ENCODE measurements at places on chromosomes 13 and 19.

GRCh38 chr19:15101479-15102082, 5.6 kb upstream of the SYDE1 start:
- peak; percentile 10 for DNase-seq

DNA sequence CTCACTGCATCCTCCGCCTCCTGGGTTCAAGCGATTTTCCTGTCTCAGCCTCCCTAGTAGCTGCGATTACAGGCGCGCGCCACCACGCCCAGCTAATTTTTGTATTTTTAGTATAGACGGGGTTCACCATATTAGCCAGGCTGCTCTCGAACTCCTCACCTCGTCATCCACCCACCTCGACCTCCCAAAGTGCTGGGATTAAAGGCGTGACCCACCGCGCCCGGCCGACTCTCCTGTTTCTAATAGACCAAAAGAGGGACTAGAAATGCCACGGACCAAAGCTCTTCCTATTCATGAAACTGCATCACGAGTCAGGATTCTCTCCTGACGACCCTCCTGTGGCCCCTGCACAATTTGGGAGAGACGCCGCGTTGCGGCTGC, 563 bp downstream of the ZNF43 start:
- DNase-seq = peak; percentile 25

DNA sequence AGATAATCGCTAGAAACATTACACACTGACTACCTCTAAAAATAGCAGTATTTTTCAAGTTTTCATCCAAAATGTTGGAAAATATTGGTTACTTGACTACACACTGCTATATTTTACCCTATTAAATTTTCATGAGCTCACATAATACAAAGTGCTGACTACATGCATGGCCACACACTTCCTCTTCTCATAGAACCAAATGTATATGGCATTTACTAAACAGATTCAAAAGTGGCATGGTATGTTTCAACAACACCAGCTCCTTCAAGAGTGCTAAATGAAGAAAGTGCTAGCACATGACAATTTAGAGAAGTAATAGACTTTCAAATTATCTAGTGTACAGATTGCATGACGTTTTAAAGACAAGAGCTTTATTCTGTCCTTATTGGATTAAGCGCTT, 780.4 kb upstream of the SLITRK6 start:
- DNase-seq = no peak

DNA sequence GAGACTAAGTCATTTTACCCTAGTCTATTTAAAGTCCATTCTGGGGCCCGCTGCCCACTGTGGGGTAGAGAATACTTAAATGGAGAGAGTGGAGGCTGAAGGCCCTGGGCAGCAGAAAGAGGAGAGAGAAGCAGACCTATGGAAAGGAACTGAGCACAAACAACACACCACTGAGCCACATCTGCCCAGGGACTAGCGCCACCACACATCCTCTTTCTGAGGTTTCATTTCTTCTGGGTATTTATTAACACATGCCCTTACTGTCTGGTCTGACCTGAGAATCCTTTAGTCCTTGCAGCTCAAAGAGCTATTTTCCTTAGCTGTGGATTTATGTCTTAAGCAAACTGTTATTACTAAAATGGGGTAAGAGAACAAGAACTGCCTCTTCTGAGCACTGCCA, 154.0 kb downstream of the NALCN start:
- DNase-seq = no peak

GRCh38 chr13:44364345-44365000, 9.2 kb upstream of the SERP2 start:
- DNase-seq = no peak

DNA sequence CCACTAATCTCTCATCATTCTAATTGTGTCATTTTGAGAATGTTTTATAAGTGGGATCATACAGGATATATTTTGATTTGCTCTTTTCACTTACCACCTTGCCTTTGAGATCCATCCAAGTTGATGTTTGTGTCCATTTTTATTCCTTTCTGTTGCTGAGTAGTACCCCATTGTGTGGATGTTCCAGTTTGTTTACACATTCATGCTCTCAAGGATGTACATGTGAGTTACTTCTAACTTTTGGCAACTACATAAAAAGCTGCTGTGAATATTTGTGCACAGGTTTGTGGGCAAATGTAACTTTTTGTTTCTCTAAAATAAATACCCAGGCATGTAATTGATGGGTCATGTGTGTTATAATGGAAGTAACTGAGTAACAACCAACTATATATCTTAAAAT, 64.9 kb downstream of the RFC3 start:
- DNase-seq = no peak

DNA sequence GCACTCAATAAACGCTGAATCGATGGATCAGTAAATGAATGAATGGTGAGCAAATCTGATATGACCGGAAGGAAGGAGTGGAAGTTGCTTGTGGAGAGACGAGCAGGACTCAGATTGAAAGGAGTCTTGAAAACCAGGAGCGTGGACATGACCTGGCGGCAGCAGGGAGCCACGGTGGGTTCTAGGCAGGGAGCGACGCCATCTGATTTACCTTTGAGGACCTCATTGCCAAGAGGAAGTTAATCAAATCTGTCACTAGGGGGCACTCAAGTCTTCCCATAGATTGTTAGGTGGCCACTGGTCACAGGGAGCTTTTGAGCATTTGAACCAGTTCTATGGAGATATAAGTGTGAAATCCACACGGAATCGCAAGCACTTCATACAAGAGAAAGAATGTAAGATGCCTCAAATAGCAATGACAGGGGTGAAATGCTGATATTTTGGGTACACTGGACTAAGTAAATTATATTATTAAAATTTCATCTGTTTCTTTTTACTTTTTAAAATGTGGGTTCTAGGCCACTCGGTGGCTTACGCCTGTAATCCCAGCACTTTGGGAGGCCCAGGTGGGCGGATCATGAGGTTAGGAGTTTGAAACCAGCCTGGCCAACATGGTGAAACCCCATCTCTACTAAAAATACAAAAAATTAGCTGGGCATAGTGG, 9.2 kb upstream of the FBN3 start:
- peak; percentile 79 for DNase-seq

DNA sequence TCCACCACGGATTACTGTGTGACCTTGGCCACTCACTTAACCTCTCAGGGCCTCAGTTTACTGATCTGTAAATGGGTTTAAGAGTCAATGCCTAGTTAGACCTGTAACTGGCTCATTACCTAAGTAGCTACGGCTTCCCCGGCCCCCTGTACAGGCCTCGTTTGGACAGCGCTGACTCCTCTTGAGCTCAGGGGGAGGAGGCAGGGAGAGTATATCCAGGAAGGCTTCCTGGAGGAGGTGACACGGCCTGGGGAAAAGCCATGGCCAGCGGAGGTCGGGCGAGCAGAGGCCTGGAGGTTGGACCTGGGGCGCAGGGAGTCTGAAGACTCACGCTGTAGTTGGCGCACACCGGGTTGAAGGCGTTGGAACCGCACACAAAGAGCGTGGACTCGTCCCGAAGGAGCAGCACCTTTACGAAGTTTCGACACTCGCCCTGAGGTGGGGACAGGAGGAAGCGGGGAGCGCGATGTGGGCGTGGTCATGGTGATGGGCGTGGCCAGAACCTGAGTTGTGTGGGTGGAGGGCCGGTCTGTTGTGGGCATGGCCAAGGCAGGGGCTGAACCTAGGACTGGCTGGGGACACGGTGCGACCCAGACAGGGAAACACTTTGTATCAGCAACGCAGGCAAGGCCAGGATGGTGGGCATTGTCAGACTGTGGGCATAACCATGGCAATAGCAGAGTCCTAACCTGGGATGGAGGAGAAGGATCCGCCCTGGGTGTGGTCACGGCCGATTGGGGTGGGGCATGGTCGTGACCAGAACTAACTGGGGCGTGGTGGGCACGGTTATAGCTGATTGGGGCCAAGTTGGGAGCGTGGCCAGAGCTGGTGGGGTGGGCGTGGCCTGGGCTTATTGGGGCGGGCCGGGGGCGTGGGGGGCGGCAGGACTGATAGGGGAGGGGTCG, 3.6 kb downstream of the SEMA6B start:
- DNase-seq = no peak

DNA sequence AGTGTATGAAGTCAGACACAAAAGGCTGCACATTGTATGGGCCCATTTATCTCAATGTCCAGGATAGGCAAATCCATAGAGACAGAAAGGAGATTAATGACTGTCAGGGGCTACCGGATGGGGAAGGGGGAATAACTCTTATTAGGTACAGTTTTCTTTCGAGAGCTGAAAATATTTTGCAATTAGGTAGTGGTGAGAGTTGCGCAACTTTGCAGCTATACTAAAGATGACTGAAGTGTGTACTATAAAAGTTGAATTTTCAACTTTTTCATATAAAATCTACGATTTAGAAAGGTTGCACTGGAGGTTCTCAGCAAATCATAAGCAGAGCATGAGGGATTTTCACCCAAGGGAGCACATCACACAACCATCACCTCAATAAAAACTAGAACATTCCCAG, 16.1 kb upstream of the SLC15A1 start:
- DNase-seq = no peak

DNA sequence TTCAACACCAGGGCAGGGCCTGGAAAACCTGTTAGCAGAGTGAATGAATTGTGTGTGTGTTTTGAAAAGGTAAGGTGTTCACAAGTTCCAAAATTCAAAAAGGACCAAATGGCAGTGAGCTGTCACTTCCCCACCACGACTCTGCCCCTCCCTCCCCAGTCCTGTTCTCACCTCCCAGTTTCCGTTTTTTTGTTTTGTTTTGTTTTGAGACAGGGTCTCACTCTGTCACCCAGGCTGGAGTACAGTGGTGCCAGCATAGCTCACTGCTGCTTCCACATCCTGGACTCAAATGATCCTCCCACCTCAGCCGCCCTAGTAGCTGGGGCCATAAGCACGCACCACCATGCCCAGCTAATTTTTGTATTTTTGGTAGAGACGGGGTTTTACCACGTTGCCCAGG, 20.3 kb upstream of the BCL3 start:
- no peak for DNase-seq

- DNase-seq = no peak
Observed at GRCh38 chr13:75402787-75403186, 79.2 kb downstream of the TBC1D4 start.

GRCh38 chr13:47004027-47004426, 107.2 kb upstream of the HTR2A start:
- no peak for DNase-seq

GRCh38 chr19:1401138-1401888, at the start of gene GAMT:
Gene GAMT, minus strand, starts transcription at chr19:1401542. Its CDS starts 66 bp downstream, at chr19:1401476.
- DNase-seq = no peak

DNA sequence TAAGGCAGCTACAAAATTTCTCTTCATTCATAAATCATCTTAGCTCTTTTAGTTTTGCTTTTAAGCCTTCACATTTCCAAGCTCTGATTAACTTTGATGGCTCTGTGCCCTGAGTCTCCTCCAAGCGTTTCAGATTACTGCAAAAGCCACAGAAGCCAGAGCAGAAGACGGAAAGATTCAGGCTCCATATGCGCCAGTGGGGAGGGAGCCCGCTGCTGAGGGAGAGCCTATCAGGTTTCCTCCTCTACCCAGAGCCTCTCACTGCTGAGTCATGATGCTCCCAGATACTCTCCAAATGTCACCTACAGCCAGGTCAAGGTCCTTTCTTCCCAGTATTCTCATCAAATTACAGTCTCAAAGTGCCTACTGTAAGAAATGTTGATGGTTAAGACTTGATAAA, 193.6 kb downstream of the RAP2A start:
- no peak for DNase-seq

DNA sequence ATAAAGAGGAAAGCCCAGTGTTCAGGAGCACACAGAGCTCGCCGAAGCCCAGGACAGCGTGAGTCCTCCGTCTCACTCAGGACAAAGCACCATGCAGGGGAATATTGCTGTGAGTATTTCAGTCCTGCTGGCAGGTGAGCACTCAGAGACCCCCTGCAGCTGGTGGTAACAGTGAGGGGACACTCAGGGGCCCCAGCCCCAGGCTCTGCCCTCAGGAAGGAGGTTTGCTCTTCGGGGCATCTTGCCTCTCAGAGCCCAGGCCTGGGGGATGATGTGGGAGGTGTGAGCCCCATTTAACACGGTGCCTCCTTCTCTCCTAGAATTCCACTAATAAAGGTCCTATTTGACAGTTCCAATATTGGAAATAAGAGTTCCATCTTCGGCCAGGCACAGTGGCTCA, 14.8 kb downstream of the LILRA1 start:
- no peak for DNase-seq

DNA sequence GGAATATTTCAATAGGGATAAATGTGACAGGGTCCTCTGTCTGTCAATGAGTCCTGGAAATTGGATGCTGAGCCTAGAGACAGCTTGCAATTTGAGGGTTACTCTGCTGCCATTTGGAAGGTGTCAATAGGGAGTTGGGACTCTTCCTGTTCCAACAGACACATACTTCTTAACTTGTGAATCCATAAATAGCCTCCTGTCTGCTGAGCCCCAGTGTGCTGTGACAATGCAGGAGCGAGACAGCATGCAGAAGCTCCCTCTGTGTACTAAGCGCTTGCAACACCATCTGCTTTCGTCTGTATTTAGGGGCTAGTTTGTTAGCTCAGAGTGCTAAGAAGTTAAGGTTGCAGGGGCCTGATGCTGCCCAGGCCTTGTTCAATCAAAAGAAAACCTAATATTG, 58.5 kb upstream of the GPR12 start:
- DNase-seq = no peak

DNA sequence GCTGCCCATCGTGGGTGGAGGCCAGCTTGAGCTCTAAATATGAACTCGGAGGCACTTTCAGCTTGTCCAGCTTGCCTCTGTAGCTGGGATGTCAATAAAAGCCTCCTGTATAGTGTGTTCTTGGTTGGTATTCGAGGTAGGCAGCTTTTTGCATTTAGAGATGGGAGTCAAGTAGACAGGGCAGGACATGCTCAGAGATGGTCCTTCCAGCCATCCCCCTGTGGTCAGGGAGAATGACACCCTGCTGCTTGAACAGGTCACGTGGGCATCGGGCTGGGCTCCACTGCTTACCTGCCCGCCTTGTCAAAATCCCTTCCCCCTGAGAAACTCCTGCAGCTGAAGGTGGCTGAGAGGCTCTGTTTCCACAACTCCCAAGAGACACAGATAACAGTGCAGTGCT, 302.5 kb downstream of the ZNF536 start:
- no peak for DNase-seq

DNA sequence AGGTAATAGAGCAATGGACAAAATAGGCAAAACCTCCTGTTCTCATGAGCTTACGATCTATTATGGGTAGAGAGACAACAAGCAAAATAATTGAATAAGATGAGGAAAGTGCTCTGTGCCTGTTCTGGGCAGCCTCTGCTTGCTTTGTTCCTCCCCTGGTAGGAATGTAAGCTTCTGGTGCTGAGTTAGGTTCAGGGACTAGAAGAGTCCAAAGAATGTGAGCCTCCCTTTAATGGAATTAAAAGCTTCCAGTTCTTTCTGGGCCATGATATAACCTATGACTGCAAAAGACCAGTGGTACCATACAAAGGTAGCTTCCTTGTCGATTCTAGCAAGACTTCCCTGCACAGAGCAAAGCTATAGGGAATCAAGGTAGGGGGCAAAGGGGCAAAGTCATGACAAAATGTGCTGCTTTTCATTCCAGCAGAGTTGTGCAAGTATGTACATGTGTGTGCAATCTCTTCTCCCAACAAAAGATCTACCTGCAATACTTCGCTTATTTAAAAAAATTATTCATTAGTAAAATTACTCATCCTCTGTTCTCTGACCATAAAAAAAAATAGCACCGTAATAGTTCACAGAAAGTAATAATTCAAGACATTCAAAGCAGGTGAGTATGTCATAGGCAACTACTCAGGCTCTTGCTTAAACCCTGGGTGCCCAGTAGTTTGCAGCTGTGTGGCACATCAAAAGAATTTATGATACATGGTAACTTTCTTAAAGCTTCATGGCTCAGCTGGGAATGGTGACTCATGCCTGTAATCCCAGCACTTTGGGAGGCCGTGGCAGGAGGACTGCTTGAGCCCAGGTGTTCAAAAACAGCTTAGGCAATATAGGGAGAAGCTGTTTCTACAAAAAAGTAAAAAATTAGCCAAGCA, 21.4 kb downstream of the ACOD1 start:
- no peak for DNase-seq

GRCh38 chr13:49858178-49858856, 65.8 kb upstream of the KPNA3 start:
- no peak for DNase-seq

All from NCI-H2081 (cell line).